ENCODE measurements at places on chromosomes 11 and 22.

GRCh38 chr22:43967069-43967468 is 11.8 kb downstream of the SAMM50 start:
- DNase-seq = no peak

GRCh38 chr11:87394924-87395323 is 357.2 kb downstream of the TMEM135 start:
- DNase-seq = no peak

- no peak for DNase-seq
Observed at GRCh38 chr11:69698362-69698761, 5.5 kb downstream of the FGF19 start.

GRCh38 chr22:29167032-29167911 is 38.4 kb upstream of the EMID1 start:
- DNase-seq = peak; percentile 62

GRCh38 chr11:33263549-33263948 is 6.4 kb downstream of the HIPK3 start:
- DNase-seq = no peak

DNA sequence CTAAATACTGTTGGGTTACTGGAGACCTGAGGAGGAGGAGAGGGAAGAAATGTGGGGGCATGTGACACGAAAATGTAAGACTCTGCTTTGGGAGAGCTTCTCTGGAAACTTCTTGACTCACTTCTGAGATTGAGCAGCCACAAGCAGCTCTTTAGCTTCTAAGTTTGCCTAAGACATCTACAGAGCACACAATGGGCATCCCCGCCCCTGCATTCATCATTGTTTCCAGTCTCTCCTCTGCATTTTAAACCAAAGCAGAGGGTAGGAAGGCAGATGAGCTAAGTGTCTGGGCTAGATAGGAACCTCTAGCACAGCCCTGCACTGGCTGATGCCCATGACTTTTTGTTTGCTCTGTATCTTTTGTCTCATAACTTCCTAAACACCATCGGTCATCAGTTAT is 2.1 kb upstream of the OR52D1 start:
- no peak for DNase-seq

Data from activated naive CD4-positive, alpha-beta T cell treated with anti-CD3 and anti-CD28 coated beads, Interleukin-2, amount 10 ng/mL, durations not matched to agents 7 days and 5 days (primary cell).